Stimulated activated CD4-positive, alpha-beta T cell treated with anti-CD3 and anti-CD28 coated beads, Interleukin-4, amount 100 ng/mL, for 1 hour (primary cell): ENCODE measurements at places on chromosomes 5 and 9.

DNA sequence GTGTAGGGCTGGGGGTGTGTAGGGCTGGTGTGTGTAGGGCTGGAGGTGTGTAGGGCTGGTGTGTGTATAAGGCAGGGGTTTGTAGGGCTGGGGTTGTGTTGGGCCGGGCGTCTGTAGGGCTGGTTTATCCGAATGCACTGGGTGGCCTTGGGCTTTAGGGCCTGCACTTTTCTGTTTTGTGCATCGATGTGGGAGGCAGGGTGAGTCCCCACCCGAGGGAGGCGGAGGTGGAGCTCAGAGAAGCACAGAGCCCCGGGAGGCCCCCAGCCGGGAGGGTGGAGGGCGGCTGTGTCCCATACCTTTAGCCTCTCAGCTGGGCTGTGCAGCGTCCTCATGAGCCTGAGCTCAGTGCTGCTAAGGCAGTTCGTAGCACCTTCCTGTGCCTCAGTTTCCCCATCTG is 13.5 kb downstream of the COL5A1 start:
- no peak for DNase-seq

DNA sequence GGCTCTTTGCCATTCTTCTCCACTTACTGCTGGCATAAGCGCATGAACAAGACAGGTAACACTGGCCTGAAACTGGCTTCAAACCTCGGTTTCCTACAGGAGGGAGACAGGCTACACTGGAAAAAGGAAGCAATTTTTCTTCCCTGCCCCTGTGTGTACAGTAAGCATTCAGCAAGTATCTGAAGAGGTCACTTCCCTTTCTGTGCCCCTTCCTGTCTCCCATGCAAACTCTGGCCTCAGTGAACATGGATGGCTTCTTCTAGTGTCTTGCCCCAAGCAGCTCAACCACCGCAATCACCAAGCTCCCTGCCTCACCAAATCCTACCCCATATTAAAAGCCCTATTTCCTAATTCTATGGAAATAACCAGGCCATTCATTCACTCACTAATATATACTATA is 42.4 kb downstream of the SERINC5 start:
- no peak for DNase-seq

GRCh38 chr5:150035139-150035895 is 34.8 kb downstream of the HMGXB3 start:
- DNase-seq, result no peak

DNA sequence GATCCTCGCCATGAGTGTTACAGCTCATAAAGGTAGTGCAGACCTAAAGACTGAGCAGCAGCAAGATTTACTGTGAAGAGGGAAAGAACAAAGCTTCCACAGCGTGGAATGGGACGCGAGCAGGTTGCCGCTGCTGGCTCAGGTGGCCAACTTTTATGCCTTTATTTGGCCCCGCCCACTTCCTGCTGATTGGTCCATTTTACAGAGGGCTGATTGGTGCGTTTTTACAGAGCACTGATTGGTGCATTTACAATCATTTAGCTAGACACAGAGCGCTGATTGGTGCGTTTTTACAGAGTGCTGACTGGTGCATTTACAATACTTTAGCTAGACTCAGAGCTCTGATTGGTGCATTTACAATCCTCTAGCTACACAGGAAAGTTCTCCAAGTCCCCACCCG is 13.9 kb downstream of the PLK2 start:
- DNase-seq, result no peak

DNA sequence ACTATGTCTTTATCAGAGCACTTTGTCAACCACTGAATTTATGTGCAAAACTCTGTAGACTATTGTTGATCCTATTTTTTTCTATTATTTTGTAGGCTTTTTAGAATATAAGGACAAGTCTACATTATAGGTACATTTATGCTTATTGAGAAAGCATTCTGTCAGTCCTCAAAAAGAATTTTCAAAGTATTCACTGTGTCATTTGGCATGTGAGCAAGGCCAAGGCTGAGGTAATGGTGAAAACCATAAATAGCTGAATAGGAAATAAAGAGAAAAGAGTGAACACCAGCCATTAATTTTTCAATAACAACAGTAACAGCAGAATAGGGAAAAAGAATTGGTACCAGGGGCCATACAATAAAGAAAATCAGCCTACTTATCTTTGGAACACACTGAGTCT is 21.0 kb downstream of the SKIC3 start:
- DNase-seq, result no peak

DNA sequence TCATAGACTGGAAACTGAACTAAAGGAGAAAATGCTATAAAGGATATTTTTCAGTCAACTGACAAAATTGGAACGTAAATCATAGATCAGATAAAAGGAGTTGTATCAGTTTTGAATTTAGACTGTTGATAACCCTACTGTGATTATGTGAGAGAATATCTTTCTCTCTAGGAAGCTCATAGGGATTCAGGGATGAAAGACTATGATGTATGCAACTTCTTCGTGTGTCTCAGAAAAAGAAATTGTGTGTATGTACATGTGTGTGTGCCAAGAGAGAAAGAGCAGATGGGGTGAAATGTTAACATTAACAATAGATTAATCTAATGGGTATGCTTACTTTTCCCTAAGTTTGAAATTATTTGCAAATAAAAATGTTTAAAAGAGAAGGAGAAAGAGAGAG is 30.7 kb upstream of the C5orf58 start:
- DNase-seq, result no peak

GRCh38 chr9:132744881-132745755 is 74.9 kb downstream of the GTF3C4 start:
- DNase-seq, result no peak
